ENCODE measurements at places on chromosomes 4 and X.

DNA sequence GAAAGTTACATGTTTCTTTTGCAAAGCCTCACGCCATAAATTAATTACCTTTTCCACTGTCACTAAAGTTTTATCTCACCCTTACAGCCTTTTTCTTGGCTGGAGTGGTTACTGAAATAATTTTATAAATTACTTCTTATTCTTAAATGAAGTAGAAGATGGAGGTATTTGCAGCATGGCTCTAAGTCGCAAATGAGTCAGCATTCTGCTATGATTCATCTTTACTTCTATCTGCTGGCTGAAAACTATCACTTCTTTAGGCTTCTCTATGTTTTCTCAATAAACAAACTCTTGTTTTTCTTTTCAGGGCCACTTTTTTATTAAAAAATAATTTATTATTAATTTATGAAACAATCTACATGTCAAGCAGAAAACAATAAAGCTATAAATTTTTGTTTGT lies 210.2 kb upstream of the GYPA start:
- DNase-seq = no peak

DNA sequence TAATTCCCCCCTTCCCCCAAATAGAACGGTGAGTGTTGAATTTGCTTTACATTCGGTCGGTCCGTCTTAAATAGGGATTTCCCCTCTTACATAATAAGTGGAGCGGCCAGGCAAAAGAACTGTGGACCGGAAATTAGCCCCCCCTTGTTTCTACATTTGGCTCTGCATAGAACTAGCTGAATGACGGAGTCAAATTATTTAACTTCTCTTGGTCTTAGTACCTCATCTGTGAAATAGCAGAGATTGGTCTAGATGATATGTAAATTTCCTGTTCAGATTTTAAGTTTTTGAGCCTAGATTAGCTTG lies 1.3 kb downstream of the SPATA18 start:
- no peak for DNase-seq

- DNase-seq = no peak
These were observed 380.7 kb downstream of the ADGRL3 start for GRCh38 chr4:61580721-61581377.

- DNase-seq = no peak
These were observed 175.2 kb upstream of the TET2 start for GRCh38 chr4:104971462-104971861.

- no peak for DNase-seq
These were observed 165.3 kb upstream of the RPS6KA3 start for GRCh38 chrX:20432048-20432447.

- DNase-seq = no peak
These were observed 229.5 kb downstream of the GALNTL6 start for GRCh38 chr4:172042714-172043114.

DNA sequence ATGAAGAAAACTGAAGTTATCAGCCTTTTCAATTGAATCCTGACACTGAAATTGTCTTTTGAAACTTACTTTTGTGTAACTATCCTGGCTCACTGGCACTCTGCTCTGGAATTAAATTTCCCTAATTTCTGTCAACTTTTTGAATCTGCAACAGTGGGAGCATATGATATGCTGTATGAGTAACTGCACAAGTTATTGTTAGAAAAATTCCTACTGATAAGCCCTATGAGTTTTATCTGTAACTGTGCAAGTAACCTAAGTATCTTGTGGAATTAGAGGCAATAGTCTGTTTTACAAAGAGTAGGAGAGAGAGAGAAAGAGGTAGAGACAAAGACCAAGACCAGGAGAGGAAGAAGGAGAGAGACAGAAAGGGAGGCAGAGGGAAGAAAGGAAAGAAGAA lies 9.2 kb upstream of the HPGD start:
- DNase-seq = no peak

- no peak for DNase-seq
These were observed 1043.1 kb upstream of the PABPC4L start for GRCh38 chr4:135244696-135245095.

- no peak for DNase-seq
These were observed 371.7 kb downstream of the KLHL13 start for GRCh38 chrX:117744958-117745357.

- DNase-seq = no peak
These were observed 566 bp downstream of the CORIN start for GRCh38 chr4:47837094-47837907.

GRCh38 chrX:65866146-65866545 lies 173.7 kb downstream of the VSIG4 start:
- DNase-seq = no peak

DNA sequence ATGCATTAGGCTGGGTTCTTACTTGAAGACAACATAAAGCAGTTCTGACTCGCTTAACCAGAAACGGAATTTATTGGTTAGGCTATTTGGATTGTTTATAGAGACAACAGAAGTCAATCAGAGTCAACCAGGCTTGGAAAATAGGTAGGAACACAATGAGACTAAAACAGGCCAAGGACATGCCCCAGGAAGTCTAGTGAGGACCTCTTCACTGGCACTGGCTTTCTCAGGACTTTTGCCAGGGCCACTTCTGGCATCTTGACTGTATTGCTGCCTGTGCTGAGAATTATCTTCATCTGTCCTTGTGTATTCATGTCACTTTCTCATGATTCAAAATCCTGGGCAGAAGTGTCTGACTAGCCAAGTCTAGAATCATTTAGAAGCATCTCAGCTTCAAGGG lies 19.6 kb downstream of the PGAM4 start:
- no peak for DNase-seq

DNA sequence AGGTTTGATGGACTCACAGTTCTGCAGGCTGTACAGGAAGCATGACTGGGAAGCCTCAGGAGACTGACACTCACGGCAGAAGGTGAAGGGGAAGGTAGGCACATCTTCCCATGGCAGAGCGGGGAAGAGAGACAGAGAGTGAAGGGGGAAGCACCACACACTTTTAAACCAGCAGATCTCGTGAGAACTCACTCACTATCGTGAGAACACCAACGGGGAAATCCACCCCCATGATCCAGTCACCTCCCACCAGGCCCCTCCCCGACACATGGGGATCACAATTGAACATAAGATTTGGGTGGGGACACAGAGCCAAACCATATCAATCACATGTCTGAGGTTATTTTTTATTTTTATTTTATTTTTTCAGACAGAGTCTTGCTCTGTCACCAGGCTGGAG lies 4.9 kb upstream of the NAT8L start:
- no peak for DNase-seq

DNA sequence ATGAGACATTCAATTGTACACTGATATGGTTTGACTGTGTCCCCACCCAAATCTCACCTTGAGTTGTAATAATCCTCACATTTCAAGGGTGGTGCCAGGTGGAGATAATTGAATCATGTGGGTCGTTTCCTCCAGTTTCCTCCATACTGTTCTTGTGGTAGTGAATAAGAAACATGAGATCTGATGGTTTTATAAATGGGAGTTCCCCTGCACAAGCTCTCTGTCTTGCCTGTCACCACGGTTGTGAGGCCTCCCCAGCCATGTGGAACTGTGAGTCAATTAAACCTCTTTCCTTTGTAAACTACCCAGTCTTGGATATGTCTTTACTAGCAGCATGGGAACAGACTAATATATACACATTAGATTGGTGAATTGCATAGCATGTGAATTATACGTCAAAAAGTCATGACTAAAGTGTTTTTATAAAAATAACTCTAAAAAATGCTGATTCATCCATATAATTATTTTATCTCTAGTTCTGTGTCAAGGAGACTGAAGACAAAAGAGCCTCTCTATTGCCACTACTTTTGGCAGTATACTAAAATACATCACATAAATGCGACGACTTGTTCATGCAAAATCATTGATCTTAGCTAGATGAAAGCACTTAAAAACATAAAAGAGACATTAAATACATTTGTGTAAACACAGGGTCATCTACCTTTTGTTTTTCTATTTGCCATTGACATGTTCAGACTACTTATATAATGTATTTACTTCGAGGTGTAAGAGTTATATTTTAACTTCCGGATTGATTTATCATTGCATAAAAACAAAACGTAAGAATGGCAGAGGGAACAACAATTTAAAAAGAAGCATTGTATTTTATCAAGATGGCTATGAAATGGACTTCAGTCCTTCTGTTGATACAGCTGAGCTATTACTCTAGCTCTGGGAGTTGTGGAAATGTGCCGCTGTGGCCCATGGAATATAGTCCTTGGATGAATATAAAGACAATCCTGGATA lies 50.1 kb downstream of the YTHDC1 start:
- no peak for DNase-seq

- DNase-seq = no peak
These were observed 1035.8 kb downstream of the ADGRL3 start for GRCh38 chr4:62235911-62236310.

- no peak for DNase-seq
These were observed 66.1 kb upstream of the SLC39A8 start for GRCh38 chr4:102411408-102411807.

Measured in NAMALWA (cell line).